ENCODE measurements at places on chromosomes 1 and 21.
A peak's percentile ranks its signal among the peaks of the same experiment; 100 is the strongest.

DNA sequence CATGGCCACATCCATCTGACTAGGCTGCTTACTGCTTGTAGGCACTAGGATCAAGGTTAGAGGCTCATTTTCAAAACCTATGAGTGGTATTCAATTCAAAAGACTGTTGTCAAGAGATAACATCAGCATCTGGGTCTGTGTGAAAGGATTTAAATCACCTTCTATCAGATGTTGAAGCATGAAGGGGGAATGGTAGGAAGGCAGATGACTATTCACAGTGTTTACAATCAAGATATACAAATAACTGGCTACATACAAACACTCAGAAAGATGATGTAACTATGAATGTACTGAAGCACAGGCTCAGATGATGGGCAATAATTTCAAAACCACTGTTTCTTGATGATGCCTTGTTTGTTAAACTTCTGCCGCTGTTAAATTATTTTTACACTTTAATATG, 249.2 kb downstream of the SLC45A1 start:
- no peak for DNase-seq
- H3K4me1 ChIP-seq = no peaks in the 10 kb centered on the region
- no peaks in the 10 kb centered on the region for H3K27me3 ChIP-seq
- no peaks in the 10 kb centered on the region for H3K36me3 ChIP-seq

DNA sequence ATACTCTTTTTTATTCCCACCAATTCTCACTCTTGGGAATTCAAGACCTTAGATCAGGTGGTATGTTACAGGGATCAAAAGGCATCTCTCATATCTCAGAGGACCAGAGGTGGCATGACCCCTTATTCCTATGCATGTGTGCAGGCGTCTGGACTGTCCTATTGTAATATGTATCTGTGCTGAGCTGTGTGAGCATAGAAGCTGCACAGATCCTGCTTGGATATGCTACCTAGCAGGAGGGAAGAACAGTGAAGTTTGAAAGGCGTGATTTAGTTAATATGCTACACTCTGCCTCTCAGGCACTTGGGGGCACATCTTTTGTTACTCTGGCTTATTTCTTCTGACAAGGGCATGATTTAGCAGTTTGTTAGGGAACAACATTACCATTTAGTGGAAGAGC, 86.7 kb upstream of the ZRANB2 start:
- H3K27me3 ChIP-seq = no peaks in the 10 kb centered on the region
- no peak for DNase-seq
- no peak overlapping the region for H3K4me3 ChIP-seq
- H3K36me3 ChIP-seq = no peaks in the 10 kb centered on the region

- peaks cover 50% of the 10 kb centered on the region for H3K4me1 ChIP-seq
- H3K27me3 ChIP-seq = peaks cover 80% of the 10 kb centered on the region
- no peak overlapping the region for H3K27ac ChIP-seq
- no peak for DNase-seq
Observed at GRCh38 chr1:18646786-18647410, 16.3 kb downstream of the PAX7 start.

DNA sequence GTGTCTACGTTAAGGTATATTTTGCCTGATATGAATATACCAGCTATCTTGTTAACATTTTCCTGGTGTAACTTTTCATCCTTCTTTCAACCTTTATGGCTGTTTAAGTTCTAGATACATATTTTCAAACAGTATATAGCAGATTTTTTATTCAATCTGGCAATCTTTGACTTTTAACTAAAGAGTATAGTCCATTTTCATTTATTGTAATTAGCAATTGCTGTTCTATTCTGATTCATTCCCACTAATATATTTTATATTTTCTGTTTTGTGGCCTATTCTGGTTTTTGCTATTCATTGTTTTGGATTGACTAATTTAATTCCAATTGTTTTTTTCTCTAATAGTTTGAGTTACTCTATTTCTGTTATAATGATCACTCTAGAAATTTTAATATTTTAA, 7.3 kb upstream of the C1orf162 start:
- DNase-seq = no peak
- H3K27me3 ChIP-seq = no peaks in the 10 kb centered on the region
- no peak overlapping the region for H3K4me3 ChIP-seq
- H3K36me3 ChIP-seq = no peaks in the 10 kb centered on the region

- no peak overlapping the region for H3K4me3 ChIP-seq
- no peaks in the 10 kb centered on the region for H3K27me3 ChIP-seq
- peaks cover 51% of the 10 kb centered on the region for H3K4me1 ChIP-seq
- no peak for DNase-seq
- peak overlapping the region; percentile 90 for H3K27ac ChIP-seq
- H3K36me3 ChIP-seq = no peaks in the 10 kb centered on the region
Observed at GRCh38 chr21:41634858-41635257, 126.9 kb upstream of the TMPRSS2 start.

DNA sequence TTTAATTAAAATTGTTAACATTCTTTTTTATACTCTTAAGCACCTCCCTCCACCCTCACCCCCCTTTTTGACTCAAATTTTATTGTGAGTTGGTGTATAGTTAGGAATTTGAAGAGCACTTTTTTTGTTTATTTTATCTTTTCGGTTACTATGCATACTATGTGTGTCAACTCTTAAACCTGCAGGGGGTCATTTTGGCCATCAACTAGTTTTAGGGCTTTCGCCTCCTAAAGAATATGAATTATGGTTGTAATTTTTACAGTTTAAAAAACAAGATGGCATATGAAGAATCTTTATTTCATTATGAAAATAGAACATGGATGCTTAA, 9.7 kb downstream of the BACH1 start:
- H3K27me3 ChIP-seq = no peaks in the 10 kb centered on the region
- no peak overlapping the region for H3K4me3 ChIP-seq
- H3K27ac ChIP-seq = no peak overlapping the region
- H3K4me1 ChIP-seq = peaks cover 57% of the 10 kb centered on the region
- DNase-seq = no peak

GRCh38 chr1:48023488-48023887, 26.3 kb upstream of the TRABD2B start:
- H3K36me3 ChIP-seq = no peaks in the 10 kb centered on the region
- no peak for DNase-seq
- no peak overlapping the region for H3K27ac ChIP-seq
- H3K4me3 ChIP-seq = no peak overlapping the region
- no peaks in the 10 kb centered on the region for H3K27me3 ChIP-seq
- peaks cover 12% of the 10 kb centered on the region for H3K4me1 ChIP-seq

- H3K27ac ChIP-seq = no peak overlapping the region
- H3K27me3 ChIP-seq = no peaks in the 10 kb centered on the region
- no peak for DNase-seq
- H3K36me3 ChIP-seq = no peaks in the 10 kb centered on the region
Observed at GRCh38 chr1:94310570-94311270, 73.3 kb upstream of the ARHGAP29 start.

DNA sequence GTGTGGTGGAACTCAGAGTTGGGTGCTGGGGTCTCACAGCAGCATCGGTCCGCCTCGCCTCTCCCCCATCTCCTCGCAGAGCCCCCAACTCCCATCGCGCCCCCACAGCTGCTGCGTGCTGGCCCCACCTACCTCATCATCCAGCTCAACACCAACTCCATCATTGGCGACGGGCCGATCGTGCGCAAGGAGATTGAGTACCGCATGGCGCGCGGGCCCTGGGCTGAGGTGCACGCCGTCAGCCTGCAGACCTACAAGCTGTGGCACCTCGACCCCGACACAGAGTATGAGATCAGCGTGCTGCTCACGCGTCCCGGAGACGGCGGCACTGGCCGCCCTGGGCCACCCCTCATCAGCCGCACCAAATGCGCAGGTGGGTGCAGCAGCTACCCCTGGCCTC, 24.2 kb downstream of the PTPRU start:
- peaks cover 46% of the 10 kb centered on the region for H3K27me3 ChIP-seq
- no peak overlapping the region for H3K4me3 ChIP-seq
- peaks cover 8% of the 10 kb centered on the region for H3K4me1 ChIP-seq

DNA sequence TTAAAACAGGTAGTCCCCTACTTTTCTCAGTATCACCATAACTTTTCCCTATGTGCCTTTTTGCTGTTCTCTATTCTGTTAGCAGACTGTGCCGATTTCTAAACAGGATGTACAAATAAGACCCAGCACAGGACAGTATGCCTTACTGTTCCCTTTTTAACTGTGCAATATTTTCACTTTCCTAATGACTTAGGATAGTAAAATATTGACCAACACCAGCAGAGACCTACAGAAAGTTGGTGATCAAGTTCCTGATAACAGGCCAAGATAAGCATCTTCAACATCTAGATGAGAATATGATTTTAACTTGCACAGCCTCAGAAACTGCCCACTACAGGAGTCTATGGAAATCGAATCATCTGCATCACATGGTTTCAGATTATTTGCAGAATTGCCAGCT, 42.0 kb downstream of the ADSS2 start:
- H3K27me3 ChIP-seq = no peaks in the 10 kb centered on the region
- DNase-seq = no peak
- peaks cover 6% of the 10 kb centered on the region for H3K36me3 ChIP-seq
- H3K27ac ChIP-seq = peak overlapping the region; percentile 11

DNA sequence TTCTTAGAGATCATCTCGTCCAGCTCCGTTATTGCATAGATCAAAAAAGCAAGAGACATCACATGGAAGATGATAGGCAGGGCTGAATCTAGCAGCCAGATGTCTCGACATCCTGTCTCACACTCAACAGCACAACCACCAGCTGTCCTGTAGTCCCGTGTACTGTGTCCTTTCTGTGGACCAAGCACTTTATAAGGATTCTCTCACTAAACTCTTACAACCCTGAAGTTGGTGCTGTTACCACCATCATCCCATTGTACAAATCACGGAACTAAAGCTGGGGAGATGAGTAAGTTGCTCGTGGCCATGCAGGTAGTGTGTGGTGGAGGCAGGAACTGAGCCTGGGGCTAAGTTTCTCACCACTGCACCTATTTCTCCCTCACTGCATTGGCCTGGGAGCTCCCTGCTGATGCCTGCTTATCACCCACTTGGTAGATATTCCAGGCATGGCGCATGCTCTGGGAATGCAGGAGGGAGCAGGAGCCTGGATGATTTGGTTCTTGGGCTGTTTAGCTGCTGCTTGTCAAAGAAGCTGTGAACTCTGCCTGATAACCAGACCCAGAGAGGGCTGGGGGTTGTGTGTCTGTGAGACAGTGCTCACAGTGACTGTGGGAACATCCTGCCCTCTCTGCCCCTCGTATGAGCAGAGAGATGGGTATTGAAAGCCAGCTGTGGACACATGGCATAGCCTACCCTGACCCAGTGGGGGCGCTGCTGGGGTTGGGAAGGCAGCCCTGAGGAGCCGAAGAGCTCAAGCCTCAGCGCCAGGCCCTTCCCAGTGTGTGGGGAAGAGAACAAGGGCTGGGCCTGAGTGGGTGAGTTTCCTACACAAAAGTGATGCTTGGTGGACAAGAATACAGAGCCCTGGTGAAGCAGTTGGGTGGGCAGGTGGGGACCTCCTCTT, 13.6 kb downstream of the PPFIA4 start:
- H3K27ac ChIP-seq = no peak overlapping the region
- DNase-seq = no peak
- no peaks in the 10 kb centered on the region for H3K27me3 ChIP-seq
- H3K36me3 ChIP-seq = no peaks in the 10 kb centered on the region

- no peak for DNase-seq
- no peaks in the 10 kb centered on the region for H3K36me3 ChIP-seq
- no peak overlapping the region for H3K4me3 ChIP-seq
- no peak overlapping the region for H3K27ac ChIP-seq
- H3K27me3 ChIP-seq = no peaks in the 10 kb centered on the region
Observed at GRCh38 chr1:192703283-192704206, 67.6 kb downstream of the RGS13 start.

GRCh38 chr1:81551946-81552345, 248.8 kb upstream of the ADGRL2 start:
- H3K36me3 ChIP-seq = no peaks in the 10 kb centered on the region
- H3K4me3 ChIP-seq = no peak overlapping the region
- no peak for DNase-seq
- H3K4me1 ChIP-seq = peaks cover 13% of the 10 kb centered on the region
- no peak overlapping the region for H3K27ac ChIP-seq

- H3K4me3 ChIP-seq = no peak overlapping the region
- H3K27me3 ChIP-seq = no peaks in the 10 kb centered on the region
- H3K36me3 ChIP-seq = no peaks in the 10 kb centered on the region
- peaks cover 8% of the 10 kb centered on the region for H3K4me1 ChIP-seq
Observed at GRCh38 chr21:33968995-33969348, 53.4 kb upstream of the ATP5PO start.

- no peaks in the 10 kb centered on the region for H3K27me3 ChIP-seq
- H3K36me3 ChIP-seq = no peaks in the 10 kb centered on the region
- no peaks in the 10 kb centered on the region for H3K4me1 ChIP-seq
- no peak within 1 kb of the TSS for H3K27ac ChIP-seq
- no peak for DNase-seq
Observed at GRCh38 chr1:150887018-150887417, at the start of gene CTXND2. CTXND2 (plus strand) TSS chr1:150887136; CDS start chr1:150912315, 25,179 bp downstream.

DNA sequence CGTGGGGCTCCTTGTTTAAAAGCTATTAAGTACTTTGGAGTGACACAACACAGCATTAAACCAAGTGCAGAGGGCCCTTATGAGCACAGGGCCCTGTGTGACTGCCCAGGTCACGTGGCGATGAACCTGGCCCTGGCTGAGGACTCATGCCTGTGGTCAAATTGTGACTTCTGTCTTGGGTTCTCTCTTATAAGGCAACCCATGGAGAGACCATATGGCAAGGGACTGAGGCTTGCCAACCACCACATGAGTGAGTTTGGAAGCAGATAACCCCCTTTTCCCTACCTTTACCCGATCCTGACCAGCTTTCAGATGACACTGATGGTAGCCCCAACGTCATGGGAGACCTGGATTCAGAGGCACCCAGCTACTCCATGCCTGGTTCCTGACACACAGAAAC, 140.5 kb downstream of the ZBTB18 start:
- H3K27me3 ChIP-seq = peaks cover 10% of the 10 kb centered on the region
- H3K27ac ChIP-seq = no peak overlapping the region
- no peaks in the 10 kb centered on the region for H3K4me1 ChIP-seq
- H3K36me3 ChIP-seq = no peaks in the 10 kb centered on the region
- DNase-seq = no peak
- no peak overlapping the region for H3K4me3 ChIP-seq

GRCh38 chr21:36047139-36047538, 13.2 kb downstream of the SETD4 start:
- no peak for DNase-seq
- no peaks in the 10 kb centered on the region for H3K27me3 ChIP-seq
- no peak overlapping the region for H3K27ac ChIP-seq

GRCh38 chr1:247060771-247061170, 17.8 kb downstream of the ZNF670 start:
- no peak for DNase-seq
- H3K4me1 ChIP-seq = no peaks in the 10 kb centered on the region
- H3K27me3 ChIP-seq = no peaks in the 10 kb centered on the region
- H3K27ac ChIP-seq = no peak overlapping the region
- no peak overlapping the region for H3K4me3 ChIP-seq
- no peaks in the 10 kb centered on the region for H3K36me3 ChIP-seq
